ENCODE measurements at places on chromosomes 3 and 15. TPM values are rescaled to one million over a fixed set of nuclear protein-coding genes. Genes with fewer than 3 reads are reported as not detected.

The B3GALNT1 gene
- total RNA-seq = 0.21 TPM

The WDR93 gene
- 0.64 TPM for total RNA-seq

The DAZL gene
- total RNA-seq = not detected

The FSTL1 gene
- 76.2 TPM for total RNA-seq

The ZNF502 gene
- total RNA-seq = 1.8 TPM

The PRSS50 gene
- not detected for total RNA-seq

The ATG3 gene
- 46.0 TPM for total RNA-seq

The TMEM40 gene
- total RNA-seq = 0.81 TPM

The TRIM42 gene
- total RNA-seq = not detected

The CEMIP gene
- 0.84 TPM for total RNA-seq

The THSD4 gene
- total RNA-seq = 33.5 TPM

The TTC23 gene
- total RNA-seq = 15.8 TPM

The NPAP1 gene
- not detected for total RNA-seq

The ALPK3 gene
- 0.31 TPM for total RNA-seq

The ZNF280D gene
- 12.5 TPM for total RNA-seq

The CKMT1A gene
- total RNA-seq = 3.9 TPM

The GUCA1C gene
- total RNA-seq = not detected

The GCNT3 gene
- total RNA-seq = 156 TPM

The EFCAB12 gene
- total RNA-seq = 1.1 TPM

The MEIS2 gene
- 9.9 TPM for total RNA-seq

The ROBO1 gene
- total RNA-seq = 11.9 TPM

All from A549 treated with ZK216348 at 1 μM for 4 hours (cell line).